ENCODE measurements at places on chromosomes 4 and X.

DNA sequence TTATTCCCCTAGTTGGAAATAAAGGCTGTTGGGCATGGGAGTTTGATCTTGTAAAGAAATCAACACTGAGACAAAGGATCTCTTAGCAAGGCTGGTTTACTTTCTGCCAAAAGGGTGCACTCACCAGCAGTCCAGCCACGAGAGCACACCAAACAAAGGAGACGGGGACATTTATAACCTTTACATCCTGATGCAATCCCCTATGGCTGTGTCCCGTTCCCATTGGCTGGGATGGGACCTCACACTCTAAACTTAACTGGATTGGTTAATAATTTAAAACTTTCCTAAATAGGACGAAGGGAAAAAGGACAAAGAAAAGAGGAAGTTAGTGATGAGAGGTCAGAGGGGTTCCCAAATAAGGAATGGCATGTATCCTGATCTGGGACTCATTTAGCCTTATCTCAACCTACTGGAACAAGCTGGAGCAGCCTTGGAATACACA lies 17.9 kb downstream of the METAP1 start:
- no peak for DNase-seq
- H3K4me1 ChIP-seq = peaks cover 9% of the 10 kb centered on the region
- no peak overlapping the region for H3K4me3 ChIP-seq
- H3K27me3 ChIP-seq = no peaks in the 10 kb centered on the region
- H3K27ac ChIP-seq = no peak overlapping the region

- H3K27me3 ChIP-seq = no peaks in the 10 kb centered on the region
- no peak overlapping the region for H3K27ac ChIP-seq
- peaks cover 4% of the 10 kb centered on the region for H3K36me3 ChIP-seq
- no peak overlapping the region for H3K4me3 ChIP-seq
Observed at GRCh38 chrX:155048977-155049619, 21.8 kb downstream of the CMC4 start.

GRCh38 chrX:110409925-110410324 lies 51.3 kb downstream of the RTL9 start:
- no peak for DNase-seq
- H3K27me3 ChIP-seq = peaks cover 27% of the 10 kb centered on the region
- H3K4me3 ChIP-seq = no peak overlapping the region
- no peaks in the 10 kb centered on the region for H3K4me1 ChIP-seq
- no peaks in the 10 kb centered on the region for H3K36me3 ChIP-seq
- no peak overlapping the region for H3K27ac ChIP-seq

- H3K27me3 ChIP-seq = no peaks in the 10 kb centered on the region
- DNase-seq = no peak
- H3K27ac ChIP-seq = peak overlapping the region; percentile 69
- H3K4me1 ChIP-seq = no peaks in the 10 kb centered on the region
- H3K36me3 ChIP-seq = no peaks in the 10 kb centered on the region
- peak overlapping the region; percentile 41 for H3K4me3 ChIP-seq
Observed at GRCh38 chrX:71533516-71533850, 579 bp downstream of the OGT start.

- DNase-seq = peak; percentile 23
- H3K27me3 ChIP-seq = no peaks in the 10 kb centered on the region
- peak overlapping the region; percentile 63 for H3K4me3 ChIP-seq
- H3K36me3 ChIP-seq = no peaks in the 10 kb centered on the region
- peaks cover 40% of the 10 kb centered on the region for H3K4me1 ChIP-seq
- H3K27ac ChIP-seq = peak overlapping the region; percentile 91
Observed at GRCh38 chr4:147732518-147733235, 789 bp downstream of the ARHGAP10 start.

DNA sequence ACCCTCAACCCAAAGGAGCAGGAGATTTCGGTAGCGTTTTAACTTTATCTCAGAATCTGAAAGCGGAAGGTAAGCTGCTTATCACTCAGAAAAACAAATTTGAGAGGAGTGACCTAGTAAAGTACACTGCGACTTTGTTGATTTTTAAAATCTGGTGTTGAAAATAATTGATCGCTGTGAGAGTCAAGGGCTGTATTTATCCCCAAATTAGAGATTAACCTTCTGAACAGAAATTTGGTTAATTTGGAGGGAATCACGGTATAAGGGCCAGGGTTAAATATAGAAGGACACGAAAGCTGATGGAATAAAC lies 212 bp downstream of the CLCN4 start:
- peak overlapping the region; percentile 10 for H3K4me3 ChIP-seq
- no peaks in the 10 kb centered on the region for H3K36me3 ChIP-seq
- peak overlapping the region; percentile 65 for H3K27ac ChIP-seq
- H3K4me1 ChIP-seq = no peaks in the 10 kb centered on the region
- DNase-seq = no peak

GRCh38 chr4:73070074-73070390 lies 516 bp upstream of the COX18 start:
- no peak for DNase-seq
- H3K27ac ChIP-seq = peak overlapping the region; percentile 91
- peak overlapping the region; percentile 69 for H3K4me3 ChIP-seq
- H3K27me3 ChIP-seq = no peaks in the 10 kb centered on the region
- peaks cover 11% of the 10 kb centered on the region for H3K4me1 ChIP-seq
- no peaks in the 10 kb centered on the region for H3K36me3 ChIP-seq

GRCh38 chrX:44989995-44990770 lies 117.2 kb downstream of the KDM6A start:
- no peak overlapping the region for H3K27ac ChIP-seq
- no peaks in the 10 kb centered on the region for H3K36me3 ChIP-seq
- no peak for DNase-seq
- H3K27me3 ChIP-seq = no peaks in the 10 kb centered on the region

DNA sequence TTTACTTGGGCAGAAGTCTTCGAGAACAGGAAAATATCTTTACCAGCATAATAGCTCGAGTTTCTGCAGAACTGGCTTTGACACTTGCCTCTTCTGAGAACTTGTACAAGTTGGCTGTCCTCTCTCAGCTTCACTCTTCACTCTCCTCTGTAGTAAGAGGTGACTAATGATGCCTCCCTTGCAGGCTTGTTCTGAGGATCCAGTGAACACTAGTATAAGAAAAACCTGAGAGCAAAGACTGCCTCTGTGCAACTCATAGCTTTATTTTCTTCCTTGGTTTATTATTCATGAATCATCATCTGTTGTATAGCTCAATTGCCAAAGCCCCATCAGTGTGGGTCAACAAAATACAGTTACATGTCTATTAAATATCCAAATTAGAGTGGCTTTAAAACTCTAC lies 266.7 kb upstream of the CLNK start:
- no peak overlapping the region for H3K27ac ChIP-seq
- no peaks in the 10 kb centered on the region for H3K27me3 ChIP-seq
- no peak overlapping the region for H3K4me3 ChIP-seq
- no peaks in the 10 kb centered on the region for H3K4me1 ChIP-seq
- no peak for DNase-seq

Measured in tibial nerve (tissue), 4 donors.